Karpas-422 (cell line): ENCODE measurements at places on chromosomes 7 and 10. TPM values are rescaled to one million over a fixed set of nuclear protein-coding genes. Genes with fewer than 3 reads are reported as not detected.

The HOXA3 gene
- total RNA-seq = 1.3 TPM in 2 replicates

The RNF32 gene
- 1.3 and 2.3 TPM in 2 replicates for total RNA-seq

The SLC26A5 gene
- total RNA-seq = not detected in 2 replicates

The GPR26 gene
- not detected in 2 replicates for total RNA-seq

The FAM131B gene
- total RNA-seq = 0.11 TPM in 1 of 2 replicates, not detected in the other

The COL17A1 gene
- not detected in 2 replicates for total RNA-seq

The MBL2 gene
- total RNA-seq = not detected in 2 replicates

The SPDYE2B gene
- total RNA-seq = not detected in 2 replicates

The ARL4A gene
- not detected in 2 replicates for total RNA-seq

The SPACDR gene
- total RNA-seq = 1.5 and 2.8 TPM in 2 replicates

The MEST gene
- 16.4 and 34.3 TPM in 2 replicates for total RNA-seq

The MALRD1 gene
- total RNA-seq = not detected in 2 replicates

The CALHM2 gene
- 2.6 TPM in 1 of 2 replicates, not detected in the other for total RNA-seq

The PRSS37 gene
- total RNA-seq = not detected in 2 replicates

The MORN4 gene
- not detected in 2 replicates for total RNA-seq

The PWWP2B gene
- 1.4 and 3.7 TPM in 2 replicates for total RNA-seq

The SLC13A1 gene
- not detected in 2 replicates for total RNA-seq

The UBE2D4 gene
- 19.0 and 29.3 TPM in 2 replicates for total RNA-seq
